ENCODE measurements at places on chromosomes 7 and 10. TPM values are rescaled to one million over a fixed set of nuclear protein-coding genes. Genes with fewer than 3 reads are reported as not detected.

DNA sequence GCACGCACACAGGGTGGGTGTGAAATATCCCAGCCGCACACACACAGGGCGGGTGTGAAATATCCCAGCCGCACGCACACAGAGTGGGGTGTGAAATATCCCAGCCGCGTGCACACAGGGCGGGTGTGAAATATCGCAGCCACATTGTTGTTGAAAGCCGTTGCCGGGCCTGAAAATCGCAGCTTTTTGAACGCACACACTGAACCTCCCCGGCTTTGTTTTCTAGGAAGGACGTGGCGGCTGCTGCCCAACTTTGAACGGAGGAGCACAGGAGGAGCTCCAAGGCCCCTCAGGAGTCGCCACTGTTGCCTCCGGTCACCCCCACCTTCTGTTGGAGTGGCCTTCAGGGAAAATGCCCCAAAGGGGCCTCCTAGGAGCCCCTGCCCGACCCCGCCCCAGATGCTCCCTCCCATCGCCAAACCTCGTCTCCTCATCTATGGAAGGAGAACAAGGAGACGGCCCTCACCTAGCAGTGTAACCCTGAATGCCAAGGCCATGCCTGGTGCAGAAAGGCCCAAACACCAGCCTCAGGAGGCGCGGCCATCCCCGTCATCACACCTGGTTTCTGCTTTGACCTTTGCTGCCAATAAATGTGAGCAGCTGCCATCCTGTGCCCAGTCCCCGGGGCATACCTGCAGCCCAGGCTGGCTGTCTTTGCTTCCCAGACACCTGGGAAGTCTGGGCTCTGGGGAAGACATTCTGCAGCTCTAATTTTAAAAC, 318.6 kb downstream of the PTPRN2 start:
- peak; percentile 29 for DNase-seq
- H3K27ac ChIP-seq = no peak overlapping the region
- H3K27me3 ChIP-seq = no peaks in the 10 kb centered on the region
- H3K36me3 ChIP-seq = no peaks in the 10 kb centered on the region
- no peaks in the 10 kb centered on the region for H3K4me1 ChIP-seq
- no peak overlapping the region for H3K4me3 ChIP-seq

DNA sequence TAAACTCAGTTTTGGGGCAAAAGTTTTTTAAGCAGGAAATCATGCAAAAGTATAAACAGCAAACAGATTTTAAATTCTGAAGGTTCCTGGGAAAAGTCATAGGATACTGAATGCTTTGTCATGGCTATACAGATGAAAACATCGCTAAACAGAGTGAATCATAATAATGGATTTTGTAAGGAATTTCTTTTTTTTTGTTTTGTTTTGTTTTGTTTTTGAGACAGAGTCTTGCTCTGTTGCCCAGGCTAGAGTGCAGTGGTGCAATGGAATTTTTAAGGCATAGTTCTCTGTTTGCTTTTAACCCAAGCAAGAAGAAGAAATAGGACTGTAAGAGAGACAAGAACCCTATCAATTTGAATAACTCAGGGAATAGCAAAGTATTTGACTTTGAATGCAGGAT, 285.3 kb downstream of the NRG3 start:
- no peak for DNase-seq
- H3K36me3 ChIP-seq = no peaks in the 10 kb centered on the region
- no peaks in the 10 kb centered on the region for H3K4me1 ChIP-seq
- H3K27ac ChIP-seq = no peak overlapping the region
- H3K27me3 ChIP-seq = no peaks in the 10 kb centered on the region

DNA sequence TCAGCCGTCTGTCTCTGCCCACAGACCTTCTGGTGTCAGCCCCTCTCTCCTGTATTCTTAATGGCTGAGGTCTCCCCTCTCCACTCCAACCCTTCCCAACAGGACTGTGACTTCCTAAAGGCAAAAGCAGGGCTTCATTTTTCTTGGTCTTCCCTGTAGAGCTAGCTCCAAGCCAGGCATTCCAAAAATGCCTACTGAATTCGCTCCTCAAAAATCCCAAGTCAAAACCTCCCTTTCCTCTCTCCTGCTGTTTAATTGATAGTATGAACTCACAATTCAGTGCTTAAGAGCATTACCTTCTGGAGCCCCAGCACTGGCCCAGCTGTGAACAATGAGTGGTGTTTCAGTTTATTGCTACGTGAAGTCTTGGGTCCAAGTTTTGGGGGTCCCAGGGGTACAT, 628.4 kb downstream of the PARD3 start:
- DNase-seq = no peak
- no peaks in the 10 kb centered on the region for H3K27me3 ChIP-seq
- no peaks in the 10 kb centered on the region for H3K36me3 ChIP-seq
- no peak overlapping the region for H3K4me3 ChIP-seq

DNA sequence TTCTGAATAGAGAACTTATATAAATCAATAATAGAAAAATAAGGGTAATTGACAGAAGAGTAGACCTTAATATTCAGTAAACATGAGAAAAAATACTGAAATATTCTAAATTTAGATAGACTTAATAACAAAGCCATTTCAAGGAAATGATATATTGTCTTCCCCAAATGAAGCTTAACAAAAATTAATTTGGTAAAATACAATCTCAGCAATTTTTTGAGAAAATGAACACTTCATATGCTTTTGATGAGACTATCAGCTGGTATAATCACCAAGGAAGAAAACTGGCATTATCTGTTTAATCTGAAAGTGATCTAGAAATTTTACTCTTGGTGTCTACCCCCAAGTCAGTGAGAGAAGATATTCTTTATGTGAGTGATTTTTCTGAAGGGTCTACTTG, 1.7 kb upstream of the FAM237B start:
- no peak overlapping the region for H3K27ac ChIP-seq
- H3K36me3 ChIP-seq = no peaks in the 10 kb centered on the region
- H3K27me3 ChIP-seq = peaks cover 3% of the 10 kb centered on the region
- H3K4me3 ChIP-seq = no peak overlapping the region

DNA sequence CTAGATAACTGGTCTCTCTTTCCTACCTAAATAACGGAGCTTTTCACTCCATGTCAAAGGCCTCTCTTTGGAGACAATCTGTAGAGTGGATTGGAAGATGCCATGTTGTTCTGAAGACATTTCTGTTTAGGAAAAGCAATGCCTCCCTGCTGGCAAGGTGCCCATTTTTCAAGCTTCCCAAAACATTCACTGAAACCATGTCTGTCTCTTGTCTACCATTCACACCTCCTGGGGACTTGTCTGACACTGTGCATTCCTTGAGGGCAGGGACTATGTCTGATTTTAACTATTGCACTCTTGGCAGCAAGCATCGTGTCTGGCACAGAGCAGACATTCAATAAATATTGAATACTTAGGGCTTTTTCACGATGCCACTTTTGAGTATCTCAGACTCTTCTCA, 528.9 kb upstream of the NRP1 start:
- no peak overlapping the region for H3K27ac ChIP-seq
- no peak overlapping the region for H3K4me3 ChIP-seq
- no peaks in the 10 kb centered on the region for H3K4me1 ChIP-seq
- no peaks in the 10 kb centered on the region for H3K36me3 ChIP-seq
- DNase-seq = no peak

The OR13A1 gene
- 0.19 TPM for polyA plus RNA-seq

- no peaks in the 10 kb centered on the region for H3K4me1 ChIP-seq
- no peaks in the 10 kb centered on the region for H3K27me3 ChIP-seq
- no peak overlapping the region for H3K4me3 ChIP-seq
Observed at GRCh38 chr7:1693991-1694524, 24.0 kb downstream of the ELFN1 start.

The NPTX2 gene
- polyA plus RNA-seq = 47.7 TPM

The BTBD16 gene
- 0.52 TPM for polyA plus RNA-seq

GRCh38 chr7:47449810-47450590, 131.9 kb downstream of the TNS3 start:
- DNase-seq = no peak
- no peak overlapping the region for H3K4me3 ChIP-seq
- H3K4me1 ChIP-seq = peaks cover 66% of the 10 kb centered on the region
- H3K36me3 ChIP-seq = no peaks in the 10 kb centered on the region
- H3K27me3 ChIP-seq = no peaks in the 10 kb centered on the region

The PON3 gene
- polyA plus RNA-seq = 9.3 TPM

Data from pancreas (tissue), 10 donors.